Fibroblast of mammary gland (primary cell): ENCODE measurements at places on chromosomes 16 and 17.
A peak's percentile ranks its signal among the peaks of the same experiment; 100 is the strongest.

GRCh38 chr16:68422396-68422960 lies 25.8 kb downstream of the SMPD3 start:
- no peak for DNase-seq

DNA sequence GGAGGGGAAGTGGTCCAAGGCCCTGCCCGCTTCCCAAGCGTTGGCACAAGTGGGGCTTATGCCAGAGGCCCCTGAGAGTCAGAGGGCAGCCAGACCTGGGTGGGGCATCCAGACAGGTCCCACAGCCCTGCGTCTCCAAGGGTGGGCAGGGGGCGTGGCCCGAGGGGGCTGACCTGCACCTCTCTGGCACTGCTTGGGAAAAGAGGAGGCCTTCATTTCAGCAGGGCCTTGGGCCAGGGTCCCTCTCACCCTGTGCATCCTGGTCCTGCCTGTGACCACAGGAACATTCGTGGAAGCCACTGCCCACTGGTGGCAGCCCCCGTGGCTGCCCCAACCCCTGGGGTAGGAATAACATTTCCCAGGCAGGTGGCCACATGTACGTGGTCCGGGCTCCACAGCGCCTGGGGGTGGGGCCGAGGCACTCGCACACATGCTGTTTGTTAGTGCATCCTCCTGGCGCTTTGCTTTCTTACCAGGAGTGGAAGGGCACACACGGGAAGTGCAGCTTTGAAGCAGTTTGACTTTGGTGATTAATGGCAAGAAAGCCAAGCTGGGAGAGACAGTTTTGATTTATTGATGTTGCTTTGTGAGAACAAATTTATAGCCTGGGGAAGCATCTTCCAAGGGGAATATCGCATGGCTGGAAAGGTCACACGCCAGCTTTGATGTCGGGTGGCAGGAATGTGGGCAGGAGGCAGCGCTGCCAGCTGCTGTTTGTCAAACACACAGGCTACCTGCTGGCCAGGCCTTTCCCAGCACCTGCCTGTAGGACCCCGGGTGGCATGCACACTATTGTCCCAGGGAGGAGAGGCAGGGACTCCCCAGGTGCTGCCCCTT lies 4.3 kb downstream of the CENPX start:
- no peak for DNase-seq

GRCh38 chr16:81855552-81856153 lies 76.6 kb downstream of the PLCG2 start:
- no peak for DNase-seq

- DNase-seq, result no peak
Measured at GRCh38 chr16:65278874-65279273, 157.0 kb upstream of the CDH11 start.

DNA sequence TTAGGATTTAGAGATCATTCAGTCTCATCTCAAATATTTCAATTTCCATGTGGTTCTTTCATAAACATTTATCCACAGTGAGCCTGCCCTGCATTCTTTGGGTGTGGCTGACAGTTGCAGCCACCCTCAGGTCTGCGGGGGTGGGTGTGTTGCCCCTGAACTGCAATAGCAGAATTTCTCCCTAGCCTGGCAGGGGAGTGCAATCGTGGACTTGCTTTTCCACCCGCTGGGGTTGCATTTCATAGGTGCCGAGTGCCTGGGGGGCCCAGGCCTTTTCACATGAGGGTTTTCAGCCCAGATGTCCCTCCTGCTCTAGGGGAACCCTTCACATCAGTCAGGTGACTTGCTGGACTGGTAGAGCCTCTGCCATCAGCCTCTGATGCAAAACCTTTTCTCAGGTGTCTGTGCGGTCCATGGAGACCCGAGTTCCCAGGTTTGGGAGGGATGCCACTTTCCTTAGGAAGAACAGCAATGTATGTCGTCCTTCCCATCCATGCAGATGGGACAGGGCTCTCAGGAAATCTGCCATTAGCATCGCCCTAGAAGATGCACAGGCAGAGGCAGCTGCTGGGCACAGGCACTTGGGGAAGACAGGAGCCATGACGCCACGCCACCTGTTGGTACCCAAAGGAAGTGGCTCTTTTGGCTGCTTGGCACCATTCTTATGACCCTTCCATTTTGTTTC lies 2.4 kb upstream of the USP36 start:
- DNase-seq, result peak; percentile 54

DNA sequence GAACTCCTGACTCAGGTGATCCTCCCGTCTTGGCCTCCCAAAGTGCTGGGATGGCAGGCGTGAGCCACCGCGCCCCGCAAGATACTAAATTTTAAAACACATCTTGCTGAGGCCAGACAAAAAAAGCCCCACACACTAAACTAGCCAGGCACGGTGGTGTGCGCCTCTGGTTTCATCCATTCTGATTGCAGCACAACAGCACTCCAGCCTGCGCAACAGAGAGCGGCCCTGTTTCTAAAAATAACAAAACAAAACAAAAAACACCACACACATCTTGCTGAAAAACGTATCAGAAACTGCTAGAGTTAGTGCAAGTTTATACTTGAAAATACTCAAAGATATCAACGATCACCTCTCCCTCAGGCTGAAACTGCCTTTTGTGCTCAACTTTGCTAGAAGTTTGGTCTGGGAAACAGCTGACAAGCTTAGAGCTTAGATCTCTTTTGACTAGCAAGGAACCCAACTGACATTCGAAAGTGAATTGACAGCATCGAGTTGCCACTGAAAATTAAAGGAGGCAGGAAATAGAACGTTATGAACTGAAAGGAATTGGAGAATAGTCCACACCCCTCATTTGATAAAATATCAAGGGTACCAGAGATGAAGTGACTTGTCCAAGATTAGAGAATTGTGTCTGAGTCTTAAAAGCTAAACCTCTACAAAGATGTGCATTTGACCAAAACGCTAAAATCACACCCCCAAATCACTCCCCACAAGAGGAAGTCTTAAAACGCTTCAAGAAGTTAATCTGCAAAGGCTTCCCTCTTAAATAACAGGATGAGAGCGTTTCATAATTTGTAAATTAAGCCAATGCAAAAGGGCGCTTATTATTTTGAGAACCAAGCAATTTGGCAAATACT lies 908 bp downstream of the COG4 start:
- no peak for DNase-seq

DNA sequence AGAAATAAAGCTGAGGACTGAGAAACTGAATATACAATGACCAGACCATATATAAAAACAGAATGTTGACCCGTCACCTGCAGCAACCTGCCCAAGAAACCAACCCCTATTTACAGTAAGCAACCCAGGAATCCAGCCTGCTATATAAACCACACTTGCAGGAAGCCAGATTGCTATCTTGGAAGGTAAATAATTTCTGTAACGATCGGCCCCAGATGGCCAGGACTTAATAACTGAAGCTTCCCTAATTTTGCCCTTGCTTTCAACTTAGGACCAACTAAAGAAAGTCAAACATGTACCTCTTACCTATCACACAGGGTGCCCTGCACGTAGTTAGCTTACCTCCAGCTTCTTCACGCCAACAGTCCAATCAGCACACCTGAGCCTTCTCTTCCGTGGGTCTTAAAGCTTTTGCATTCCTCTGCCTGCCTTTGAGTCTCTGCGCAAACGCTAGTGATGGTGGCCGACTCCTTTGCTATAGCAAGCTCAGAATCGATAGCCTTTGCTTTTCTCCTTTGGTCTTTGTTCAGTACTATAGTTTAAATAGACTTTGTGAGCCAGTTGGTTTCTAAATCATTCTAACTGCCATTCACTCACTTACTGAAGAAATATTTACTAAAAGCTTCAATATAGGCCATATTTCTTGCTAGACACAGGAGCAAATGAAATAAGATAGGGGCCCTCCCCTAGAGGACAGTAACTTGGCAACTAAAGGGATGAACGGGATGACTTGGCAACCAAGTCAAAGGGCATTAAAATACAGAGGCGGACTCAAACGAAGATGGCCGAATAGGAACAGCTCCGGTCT lies 31.3 kb downstream of the MPHOSPH6 start:
- DNase-seq, result no peak

DNA sequence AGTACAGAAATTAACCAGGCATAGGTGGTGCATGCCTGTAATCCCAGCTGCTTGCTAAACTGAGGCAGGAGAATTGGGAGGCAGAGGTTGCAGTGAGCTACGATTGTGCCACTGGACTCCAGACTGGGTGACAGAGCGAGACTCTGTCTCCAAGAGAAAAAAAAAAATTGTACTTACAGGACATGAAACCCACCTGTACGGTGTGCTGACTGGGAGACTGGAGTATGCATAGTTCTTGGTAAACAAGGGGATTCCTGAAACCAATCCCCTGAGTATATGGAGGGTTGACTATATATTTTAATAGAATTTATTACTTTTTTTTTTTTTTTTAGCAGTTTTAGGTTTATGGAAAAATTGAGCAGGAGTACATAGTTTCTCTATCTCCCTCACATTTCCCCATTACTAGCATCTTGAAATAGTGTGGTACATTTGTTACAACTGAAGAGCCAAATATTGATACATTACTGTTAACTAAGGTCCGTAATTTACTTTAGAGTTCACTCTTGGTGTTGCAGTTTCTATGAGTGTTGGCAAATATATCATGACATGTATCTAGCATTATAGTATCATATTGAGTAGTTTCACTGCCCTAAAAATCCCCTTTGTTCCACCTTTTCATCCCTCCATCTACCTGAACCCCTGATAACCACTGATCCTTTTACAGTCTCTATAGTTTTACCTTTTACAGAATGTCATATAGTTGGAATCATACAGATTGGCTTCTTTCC lies 19.3 kb downstream of the TENT4B start:
- DNase-seq, result no peak

- no peak for DNase-seq
Measured at GRCh38 chr17:33945646-33946546, 309.2 kb upstream of the CCL2 start.
